ENCODE measurements at places on chromosomes 6 and 20.
A peak's percentile ranks its signal among the peaks of the same experiment; 100 is the strongest.

DNA sequence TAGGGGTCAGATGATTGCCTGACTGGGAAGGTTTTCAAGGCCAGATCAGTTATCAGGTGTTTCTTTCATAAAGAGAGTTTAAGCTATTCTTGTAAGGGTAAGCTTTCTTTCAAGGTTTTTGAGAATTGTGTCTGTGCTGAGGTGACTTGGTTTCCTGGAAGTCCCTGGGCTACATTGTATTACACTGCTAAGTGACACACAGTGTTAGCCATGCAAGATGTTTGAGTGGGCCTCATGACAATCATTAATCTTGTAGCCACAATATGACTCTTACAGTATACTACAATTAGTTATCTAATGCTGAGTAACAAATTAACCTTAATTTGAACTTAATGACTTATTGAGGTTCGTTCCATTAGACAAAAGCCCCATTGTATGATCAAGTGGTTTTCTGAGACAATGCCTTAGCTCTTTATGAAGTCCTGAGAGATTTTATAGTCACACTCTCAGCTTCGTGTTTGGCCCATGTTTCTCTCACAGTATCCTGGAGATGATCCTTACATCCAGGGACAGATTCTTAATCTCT, 186.7 kb downstream of the RPS12 start:
- no peak for DNase-seq

GRCh38 chr20:39574061-39574460, 611.9 kb downstream of the DHX35 start:
- DNase-seq, result no peak

DNA sequence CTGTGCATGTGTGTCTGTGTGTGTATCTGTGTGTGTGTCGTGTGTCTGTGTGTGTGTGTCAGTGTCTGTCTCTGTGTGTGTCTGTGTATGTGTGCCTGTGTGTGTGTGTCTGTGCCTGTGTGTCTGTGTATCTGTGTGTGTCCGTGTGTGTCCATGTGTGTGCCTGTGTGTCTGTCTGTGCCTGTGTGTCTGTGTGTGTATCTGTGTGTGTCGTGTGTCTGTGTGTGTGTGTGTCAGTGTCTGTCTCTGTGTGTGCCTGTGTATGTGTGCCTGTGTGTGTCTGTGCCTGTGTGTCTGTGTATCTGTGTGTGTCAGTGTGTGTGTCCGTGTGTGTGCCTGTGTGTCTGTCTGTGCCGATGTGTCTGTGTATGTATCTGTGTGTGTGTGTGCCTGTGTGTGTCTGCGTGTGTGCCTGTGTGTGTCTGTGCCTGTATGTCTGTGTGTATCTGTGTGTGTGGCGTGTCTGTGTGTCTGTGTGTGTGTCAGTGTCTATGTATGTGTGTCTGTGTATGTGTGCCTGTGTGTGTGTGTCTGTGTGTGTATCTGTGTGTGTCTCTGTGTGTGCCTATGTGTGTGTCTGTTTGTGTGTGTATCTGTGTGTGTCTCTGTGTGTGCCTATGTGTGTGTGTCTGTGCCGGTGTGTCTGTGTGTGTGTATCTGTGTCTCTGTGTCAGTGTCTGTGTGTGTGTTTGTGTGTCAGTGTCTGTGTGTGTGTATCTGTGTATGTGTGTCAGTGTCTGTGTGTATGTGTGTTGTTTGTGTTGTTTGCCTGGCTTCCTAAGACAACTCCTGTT, 11.6 kb downstream of the SNPH start:
- DNase-seq, result no peak

- peak; percentile 51 for DNase-seq
These were observed 109.4 kb upstream of the EMILIN3 start for GRCh38 chr20:41476013-41476441.

DNA sequence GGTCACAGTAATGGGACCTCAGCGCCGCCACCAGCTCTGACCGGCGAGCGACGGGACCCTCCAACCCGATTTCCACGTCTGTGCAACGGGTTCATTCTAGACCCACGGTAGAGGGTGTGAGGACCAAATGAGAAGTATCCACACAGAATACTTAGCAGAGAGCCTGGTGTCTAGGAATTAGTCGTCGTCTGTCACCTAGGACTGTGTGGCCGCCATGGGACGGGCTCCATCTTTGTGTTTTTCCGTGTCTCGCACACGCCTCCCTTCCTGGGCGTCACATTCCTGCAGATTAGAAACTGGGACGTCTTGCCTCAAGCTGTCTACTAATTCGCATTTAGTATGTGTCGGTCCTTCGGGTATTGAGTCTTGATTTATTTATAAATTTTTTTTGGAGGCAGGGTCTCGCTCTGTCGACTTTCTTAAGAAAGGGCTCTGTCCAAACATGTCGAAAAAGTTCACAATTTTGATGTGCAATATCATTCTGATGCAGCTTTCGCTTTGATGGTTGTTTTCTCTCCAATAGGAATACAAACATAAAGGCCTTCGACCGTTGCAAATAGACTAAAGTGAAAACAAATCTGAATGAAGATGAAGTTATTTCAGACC, 563 bp downstream of the MGME1 start:
- peak; percentile 66 for DNase-seq

DNA sequence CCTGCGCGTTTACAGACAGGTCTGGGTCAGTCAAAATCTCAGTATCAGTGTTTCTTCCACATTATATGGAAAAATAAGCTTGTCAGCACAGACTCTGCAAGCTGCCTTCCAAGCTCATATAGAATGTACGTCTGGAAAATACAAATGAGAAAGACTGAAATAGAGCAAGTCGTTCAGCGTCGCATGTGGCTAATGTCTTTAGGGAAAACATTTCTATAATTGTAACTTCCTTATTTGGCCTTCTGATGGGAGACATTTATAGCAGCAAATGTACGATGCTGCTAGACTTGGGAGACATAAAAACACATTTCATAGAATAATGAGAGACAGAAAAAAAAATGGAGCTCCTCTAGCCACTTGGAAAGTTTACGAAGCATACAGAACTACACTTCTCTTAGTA, 122.2 kb downstream of the KIF16B start:
- DNase-seq, result no peak

DNA sequence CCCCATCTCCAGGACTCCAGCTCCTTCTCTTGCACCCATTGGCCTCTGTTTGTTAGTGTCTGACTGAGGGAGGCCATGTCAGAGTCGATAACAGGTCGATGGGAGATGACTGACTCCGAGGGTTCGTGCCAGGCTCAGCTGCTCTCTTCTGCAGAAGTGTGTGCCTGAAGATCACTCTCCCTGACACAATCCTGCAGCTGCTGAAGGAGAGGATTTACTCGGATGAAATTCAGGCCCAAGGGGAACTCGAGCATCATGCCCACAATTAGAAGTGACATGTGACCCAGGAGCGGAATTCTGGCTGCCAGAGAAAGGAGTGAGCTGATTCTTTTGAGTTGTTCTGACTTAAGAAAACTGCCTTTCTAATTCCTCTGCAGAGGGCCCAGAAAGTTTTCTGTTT, 318.2 kb downstream of the MAFB start:
- no peak for DNase-seq

DNA sequence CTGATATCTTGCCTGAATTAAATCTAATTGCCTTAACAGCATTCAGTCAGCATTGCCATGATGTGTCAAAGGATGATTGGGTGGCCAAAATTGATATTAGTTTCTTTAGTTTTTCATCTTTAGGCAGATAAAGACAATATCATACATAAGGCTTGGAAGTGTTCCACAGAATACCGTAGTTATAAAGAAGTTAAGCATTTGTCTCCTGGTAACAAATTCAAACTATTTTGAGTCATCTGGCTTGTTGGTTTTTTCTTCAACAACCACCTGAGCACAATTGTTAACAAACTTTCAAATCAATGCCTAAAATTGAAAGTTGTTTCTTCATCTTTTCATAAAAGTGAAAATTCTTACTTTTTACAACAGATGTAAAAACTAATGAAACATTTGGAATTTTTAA, 47.5 kb upstream of the ADGRF5 start:
- peak; percentile 25 for DNase-seq

- no peak for DNase-seq
These were observed 712.9 kb upstream of the MAP3K7 start for GRCh38 chr6:91299544-91300491.

DNA sequence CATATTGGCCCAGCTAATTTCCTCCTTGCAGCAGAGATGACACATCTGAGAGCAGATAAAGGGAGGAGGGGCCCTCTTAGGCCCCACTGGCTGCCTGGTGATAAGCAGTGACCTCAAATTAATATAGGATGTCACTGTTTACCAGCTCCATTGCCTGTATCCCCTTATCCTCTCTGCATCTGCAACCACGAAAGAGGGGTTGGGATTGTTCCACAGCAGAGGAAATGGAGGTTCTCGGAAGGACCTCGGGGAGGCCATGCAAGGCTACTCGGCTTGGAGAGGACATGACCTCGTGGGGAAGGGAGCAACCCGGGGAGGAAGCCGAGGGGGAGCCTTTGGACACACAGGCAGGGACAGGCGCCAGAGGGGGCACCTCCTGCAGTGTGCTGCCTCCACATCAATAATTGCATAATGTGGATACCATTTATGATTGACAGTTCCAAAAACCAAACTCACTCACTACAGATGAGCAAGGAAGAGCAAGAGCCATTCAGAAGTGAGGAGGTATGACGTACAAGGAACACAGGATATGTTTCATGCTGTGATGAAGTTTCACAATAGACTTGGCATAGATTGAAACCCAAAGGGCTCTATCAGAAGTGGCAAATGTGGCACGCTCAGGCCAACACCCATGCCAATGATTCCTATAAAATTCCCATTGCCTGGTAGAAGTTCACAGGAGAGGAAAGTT, 177.2 kb upstream of the RNF24 start:
- DNase-seq, result no peak

- DNase-seq, result peak; percentile 70
These were observed 67.4 kb upstream of the ASCC3 start for GRCh38 chr6:100948381-100949133.

GRCh38 chr6:138345565-138346285, 32.0 kb upstream of the SMIM28 start:
- DNase-seq, result no peak
